ENCODE measurements at places on chromosomes 13 and 19.

DNA sequence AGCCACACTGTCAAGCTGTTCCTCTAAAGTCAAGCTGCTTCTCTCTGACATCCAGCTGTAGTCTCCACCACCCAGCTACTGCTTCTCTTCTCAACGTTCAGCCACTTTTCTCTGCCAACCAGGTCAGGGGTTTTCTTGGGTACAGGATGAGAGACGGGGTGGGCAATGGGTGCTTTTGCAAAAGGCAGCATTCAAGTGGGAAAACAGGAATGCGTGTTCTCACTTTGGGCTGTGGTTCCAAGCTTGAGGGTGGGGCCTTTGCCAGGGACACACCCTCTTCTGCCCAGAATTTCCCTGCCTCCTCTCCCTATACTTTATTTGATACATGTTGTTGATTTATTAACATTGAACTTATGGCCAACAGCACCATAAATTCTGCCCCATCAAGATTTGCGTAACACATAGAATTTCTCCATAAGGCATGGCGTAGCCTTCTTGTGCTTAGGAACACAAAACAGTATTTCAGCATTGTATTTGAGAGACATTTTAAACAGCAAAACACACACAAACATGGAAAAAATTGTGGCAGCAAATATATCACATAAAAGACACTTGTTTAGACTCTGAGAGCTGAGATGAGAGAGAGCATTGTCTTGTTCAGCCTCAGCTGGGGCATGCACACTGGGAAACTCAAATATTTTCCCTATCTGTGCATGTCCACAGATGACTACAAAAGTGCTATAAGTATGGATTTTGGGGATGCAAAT lies 392.8 kb downstream of the SLITRK6 start:
- H3K36me3 ChIP-seq: no peaks in the 10 kb centered on the region
- no peaks in the 10 kb centered on the region for H3K27me3 ChIP-seq
- H3K27ac ChIP-seq: no peak overlapping the region
- no peaks in the 10 kb centered on the region for H3K4me1 ChIP-seq

DNA sequence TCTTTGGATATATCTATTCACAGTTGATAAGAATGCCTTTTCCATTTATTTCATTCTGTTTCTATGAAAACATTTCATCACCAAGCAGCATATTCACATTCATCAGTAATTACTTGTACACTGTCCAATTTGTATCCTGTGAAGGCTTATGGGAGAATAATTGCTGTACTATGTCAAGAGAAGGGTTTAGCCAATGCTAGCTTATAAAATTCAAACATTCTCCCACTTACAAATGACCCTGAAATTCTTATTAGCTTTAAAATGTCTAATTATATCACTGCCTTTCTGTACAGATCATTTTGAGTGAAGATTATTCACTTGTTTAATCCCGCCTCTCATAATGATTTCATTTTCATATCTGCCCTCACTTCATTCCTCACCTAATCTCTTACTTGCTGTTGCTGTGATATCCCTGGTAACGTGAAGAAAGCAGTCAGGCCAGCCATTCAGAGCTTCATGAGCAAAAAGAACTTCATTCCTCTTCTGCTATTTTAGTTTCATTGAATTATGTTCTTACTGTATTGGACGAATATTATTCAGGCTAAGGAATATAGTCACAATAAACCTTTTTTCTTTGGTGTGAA lies 778.7 kb downstream of the OLFM4 start:
- no peak overlapping the region for H3K27ac ChIP-seq
- no peak for DNase-seq
- H3K4me1 ChIP-seq: no peaks in the 10 kb centered on the region
- no peaks in the 10 kb centered on the region for H3K36me3 ChIP-seq
- no peak overlapping the region for H3K4me3 ChIP-seq

GRCh38 chr19:57438925-57439324 lies 3.8 kb downstream of the ZNF749 start:
- peaks cover 84% of the 10 kb centered on the region for H3K36me3 ChIP-seq
- no peak overlapping the region for H3K27ac ChIP-seq
- H3K27me3 ChIP-seq: no peaks in the 10 kb centered on the region
- no peak for DNase-seq

DNA sequence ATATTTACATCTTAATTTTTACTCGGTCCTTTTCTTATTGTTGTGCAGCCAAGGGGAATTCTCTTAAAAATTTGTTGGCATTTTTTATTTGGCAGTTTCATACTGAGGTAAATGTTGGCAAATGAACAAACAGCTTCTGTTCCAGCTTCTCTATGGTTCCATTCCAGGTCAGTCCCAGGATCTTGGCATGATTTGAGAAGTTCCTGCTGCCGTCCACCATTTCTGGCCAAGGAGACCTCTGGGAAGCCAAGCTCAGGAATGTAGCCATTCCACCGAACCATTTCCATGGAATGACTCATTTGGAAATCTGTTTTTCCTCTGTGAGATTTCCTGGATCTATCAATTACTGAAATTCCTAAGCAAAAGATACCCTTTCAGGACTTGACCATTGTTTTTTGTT lies 43.9 kb downstream of the SLC10A2 start:
- H3K4me1 ChIP-seq: no peaks in the 10 kb centered on the region
- H3K27ac ChIP-seq: no peak overlapping the region
- no peaks in the 10 kb centered on the region for H3K36me3 ChIP-seq

- H3K36me3 ChIP-seq: no peaks in the 10 kb centered on the region
- H3K4me1 ChIP-seq: no peaks in the 10 kb centered on the region
- no peak overlapping the region for H3K4me3 ChIP-seq
- no peak for DNase-seq
- H3K27ac ChIP-seq: no peak overlapping the region
- no peaks in the 10 kb centered on the region for H3K27me3 ChIP-seq
These were observed 9.6 kb upstream of the ZC3H13 start for GRCh38 chr13:46062185-46062584.

GRCh38 chr13:112522578-112522977 lies 65.4 kb downstream of the TUBGCP3 start:
- H3K27ac ChIP-seq: peak overlapping the region; percentile 7
- H3K36me3 ChIP-seq: peaks cover 19% of the 10 kb centered on the region
- H3K27me3 ChIP-seq: no peaks in the 10 kb centered on the region
- H3K4me3 ChIP-seq: no peak overlapping the region

- H3K27me3 ChIP-seq: no peaks in the 10 kb centered on the region
- DNase-seq: no peak
- H3K4me3 ChIP-seq: no peak overlapping the region
- no peak overlapping the region for H3K27ac ChIP-seq
These were observed 169.2 kb downstream of the URI1 start for GRCh38 chr19:30111021-30111855.

- H3K27me3 ChIP-seq: no peaks in the 10 kb centered on the region
- H3K4me1 ChIP-seq: no peaks in the 10 kb centered on the region
- H3K27ac ChIP-seq: no peak overlapping the region
- H3K36me3 ChIP-seq: no peaks in the 10 kb centered on the region
These were observed 359.5 kb downstream of the PCDH17 start for GRCh38 chr13:57991041-57991440.

- H3K36me3 ChIP-seq: no peaks in the 10 kb centered on the region
- no peak for DNase-seq
- no peak overlapping the region for H3K27ac ChIP-seq
- H3K27me3 ChIP-seq: peaks cover 3% of the 10 kb centered on the region
These were observed 75.3 kb upstream of the CLDN10 start for GRCh38 chr13:95477187-95477586.

DNA sequence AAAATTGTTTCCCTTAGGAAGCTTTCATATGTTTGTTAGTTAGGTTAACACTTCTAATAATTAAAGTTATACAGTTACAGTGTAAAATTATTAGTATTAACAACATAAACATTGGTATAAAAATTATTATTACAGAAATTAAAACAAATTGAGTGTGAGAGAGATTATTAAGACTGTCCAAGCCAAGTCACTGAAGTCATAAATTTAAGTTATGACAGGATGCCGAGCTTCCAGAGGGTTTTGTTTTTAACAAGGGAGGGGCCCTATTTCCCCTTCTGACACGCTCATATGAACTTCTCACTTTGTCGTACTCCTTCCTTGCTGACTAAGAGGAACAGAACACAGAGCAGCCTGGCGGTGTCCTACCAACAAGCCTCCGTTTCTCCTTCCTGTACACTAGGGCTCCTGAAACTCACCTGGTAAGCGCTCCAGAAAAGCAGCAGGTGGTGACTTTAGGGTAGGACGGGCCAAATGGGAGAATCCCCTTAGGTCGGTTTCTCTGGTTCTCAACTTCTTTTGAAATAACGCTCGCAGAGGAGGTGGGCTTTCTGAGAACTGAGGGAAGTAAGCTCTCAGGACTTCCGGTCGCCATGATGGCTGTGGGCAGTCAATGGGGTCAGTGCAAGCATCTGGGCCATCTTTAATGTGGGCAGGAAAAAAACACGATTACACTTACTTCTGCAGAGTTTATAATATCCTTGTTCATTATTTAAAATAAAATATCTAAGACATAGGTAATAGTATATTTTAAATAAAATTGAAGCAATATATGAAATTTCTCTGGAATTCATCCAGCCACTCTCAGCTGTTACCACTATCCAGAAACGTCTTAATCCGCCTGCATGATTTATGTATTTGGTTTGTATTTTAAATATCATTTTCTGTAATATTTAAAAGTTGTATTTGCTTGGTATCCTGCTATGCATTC lies at the start of gene CARD8:
Gene CARD8 (minus strand): TSS at position 537 of the 928 bp plus-strand sequence. CDS start 14,892 bp downstream, outside the sequence.
- H3K27me3 ChIP-seq: no peaks in the 10 kb centered on the region
- H3K27ac ChIP-seq: peak within 1 kb of the TSS; percentile 99

- no peaks in the 10 kb centered on the region for H3K36me3 ChIP-seq
- no peak overlapping the region for H3K27ac ChIP-seq
- no peak overlapping the region for H3K4me3 ChIP-seq
- DNase-seq: no peak
These were observed 80.3 kb downstream of the TNFSF11 start for GRCh38 chr13:42654212-42654611.

DNA sequence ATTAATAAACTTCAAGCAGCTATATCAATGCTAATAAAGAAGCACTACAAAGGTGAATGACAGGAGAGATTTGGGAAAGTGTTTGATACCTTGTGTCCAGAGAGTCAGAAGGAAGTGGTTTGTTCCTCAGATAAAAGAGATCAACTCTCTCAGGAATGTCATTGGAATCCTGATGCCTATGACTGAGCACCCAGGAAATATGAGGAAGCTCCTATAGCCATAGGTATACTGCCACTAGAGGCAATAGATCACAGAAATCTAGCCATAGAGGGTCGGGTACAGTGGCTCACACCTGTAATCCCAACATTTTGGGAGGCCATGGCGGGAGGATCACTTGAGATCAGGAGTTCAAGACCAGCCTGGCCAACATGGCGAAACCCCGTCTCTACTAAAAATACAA lies 612.6 kb downstream of the DACH1 start:
- no peak overlapping the region for H3K27ac ChIP-seq
- H3K27me3 ChIP-seq: no peaks in the 10 kb centered on the region
- no peak for DNase-seq
- H3K4me3 ChIP-seq: no peak overlapping the region
- no peaks in the 10 kb centered on the region for H3K4me1 ChIP-seq

GRCh38 chr19:5002143-5002542 lies 33.2 kb downstream of the KDM4B start:
- H3K4me3 ChIP-seq: no peak overlapping the region
- no peak for DNase-seq
- H3K27me3 ChIP-seq: no peaks in the 10 kb centered on the region
- H3K36me3 ChIP-seq: peaks cover 3% of the 10 kb centered on the region
- peaks cover 4% of the 10 kb centered on the region for H3K4me1 ChIP-seq
- H3K27ac ChIP-seq: no peak overlapping the region

- H3K4me1 ChIP-seq: no peaks in the 10 kb centered on the region
- H3K4me3 ChIP-seq: no peak overlapping the region
- no peak for DNase-seq
- H3K27me3 ChIP-seq: no peaks in the 10 kb centered on the region
These were observed 1024.0 kb upstream of the PCDH9 start for GRCh38 chr13:68254151-68254550.

DNA sequence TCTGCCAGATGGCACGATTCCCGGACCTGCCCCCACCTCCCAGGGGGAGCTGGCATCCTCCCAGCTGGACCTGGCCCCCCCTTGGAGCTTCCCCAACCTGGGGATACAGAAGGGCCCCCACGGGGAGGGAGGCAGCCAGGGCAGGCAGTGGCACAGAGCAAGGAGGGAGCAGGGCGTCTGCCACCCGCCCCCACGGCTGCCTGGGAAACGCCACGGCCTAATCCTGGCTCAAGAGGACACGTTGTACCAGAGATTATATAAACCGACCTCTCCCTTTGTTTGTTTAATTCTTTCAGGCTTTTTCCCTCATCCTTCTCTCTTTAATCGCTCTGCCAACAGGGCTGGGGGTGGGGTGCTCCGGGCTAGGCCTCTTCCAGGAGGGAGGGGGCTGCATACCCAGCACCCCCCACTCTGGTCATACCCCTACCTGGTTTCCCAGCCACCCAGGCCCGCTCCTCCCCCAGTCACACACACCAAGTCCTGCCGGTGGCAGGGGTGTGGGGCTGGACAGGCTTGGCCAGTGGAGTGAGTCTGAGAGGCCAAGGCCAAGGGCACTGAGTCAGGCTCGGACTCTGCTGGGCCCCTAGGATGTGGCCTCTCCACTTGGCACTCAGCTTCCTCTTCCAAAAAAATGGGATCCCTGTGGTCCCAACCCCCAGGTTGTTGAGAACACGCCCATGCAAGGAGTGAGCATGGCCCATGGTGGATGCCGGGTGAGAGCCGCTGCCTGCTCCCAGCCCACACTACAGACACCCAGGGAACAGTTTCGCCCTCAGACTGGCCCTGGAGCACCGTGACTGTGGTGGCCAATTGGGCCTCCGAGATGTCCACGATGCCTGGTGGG lies 29.5 kb upstream of the NFIC start:
- H3K36me3 ChIP-seq: no peaks in the 10 kb centered on the region
- H3K27me3 ChIP-seq: no peaks in the 10 kb centered on the region
- H3K4me1 ChIP-seq: peaks cover 7% of the 10 kb centered on the region
- no peak overlapping the region for H3K27ac ChIP-seq
- no peak for DNase-seq
- no peak overlapping the region for H3K4me3 ChIP-seq

GRCh38 chr19:42397263-42398166 lies 7.4 kb upstream of the CNFN start:
- H3K4me1 ChIP-seq: peaks cover 35% of the 10 kb centered on the region
- peak overlapping the region; percentile 93 for H3K27ac ChIP-seq
- DNase-seq: no peak

GRCh38 chr19:16607819-16608218 lies 20.2 kb downstream of the MED26 start:
- H3K4me3 ChIP-seq: no peak overlapping the region
- no peak overlapping the region for H3K27ac ChIP-seq
- H3K27me3 ChIP-seq: no peaks in the 10 kb centered on the region
- H3K36me3 ChIP-seq: no peaks in the 10 kb centered on the region

GRCh38 chr13:60448907-60449510 lies 52.0 kb downstream of the TDRD3 start:
- no peaks in the 10 kb centered on the region for H3K4me1 ChIP-seq
- H3K36me3 ChIP-seq: no peaks in the 10 kb centered on the region
- no peaks in the 10 kb centered on the region for H3K27me3 ChIP-seq
- no peak overlapping the region for H3K4me3 ChIP-seq

- no peaks in the 10 kb centered on the region for H3K36me3 ChIP-seq
- H3K4me1 ChIP-seq: peaks cover 7% of the 10 kb centered on the region
These were observed 63.0 kb downstream of the ITGBL1 start for GRCh38 chr13:101515504-101515903.

- peaks cover 7% of the 10 kb centered on the region for H3K4me1 ChIP-seq
- DNase-seq: no peak
- H3K27ac ChIP-seq: no peak overlapping the region
- H3K36me3 ChIP-seq: no peaks in the 10 kb centered on the region
These were observed 78.0 kb downstream of the STARD13 start for GRCh38 chr13:33207615-33207961.
